ENCODE measurements at places on chromosomes 4 and X.

DNA sequence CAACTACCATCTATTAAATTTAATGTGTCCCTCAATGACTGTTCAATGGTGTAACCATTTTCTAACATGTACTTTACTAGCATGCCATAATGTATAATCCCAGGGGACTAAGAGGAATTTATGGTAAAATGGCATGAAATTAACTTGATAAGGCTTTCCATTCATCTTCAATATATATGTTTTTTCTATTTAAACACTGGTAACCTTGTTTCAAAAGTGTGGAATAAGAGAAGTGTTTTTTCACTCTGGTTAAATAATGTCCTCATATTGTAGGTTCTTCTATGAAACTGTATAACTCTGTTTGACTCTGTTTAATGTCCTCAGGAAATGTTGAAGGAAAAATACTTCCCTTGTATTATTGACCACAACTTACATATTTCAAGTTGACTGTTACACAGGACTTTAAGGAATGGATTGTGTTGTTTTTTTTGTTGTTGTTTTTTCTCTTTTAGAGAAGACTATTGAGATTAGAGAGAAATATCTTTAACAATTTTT is 113.8 kb upstream of the ARSJ start:
- no peak for DNase-seq

GRCh38 chr4:170027181-170027829 is 1.1 kb upstream of the MFAP3L start:
- peak; percentile 76 for DNase-seq

- DNase-seq, result no peak
These were observed 791.6 kb downstream of the TRIML1 start for GRCh38 chr4:188930822-188931221.

- no peak for DNase-seq
These were observed 1.8 kb downstream of the SLC38A5 start for GRCh38 chrX:48468247-48468671.

DNA sequence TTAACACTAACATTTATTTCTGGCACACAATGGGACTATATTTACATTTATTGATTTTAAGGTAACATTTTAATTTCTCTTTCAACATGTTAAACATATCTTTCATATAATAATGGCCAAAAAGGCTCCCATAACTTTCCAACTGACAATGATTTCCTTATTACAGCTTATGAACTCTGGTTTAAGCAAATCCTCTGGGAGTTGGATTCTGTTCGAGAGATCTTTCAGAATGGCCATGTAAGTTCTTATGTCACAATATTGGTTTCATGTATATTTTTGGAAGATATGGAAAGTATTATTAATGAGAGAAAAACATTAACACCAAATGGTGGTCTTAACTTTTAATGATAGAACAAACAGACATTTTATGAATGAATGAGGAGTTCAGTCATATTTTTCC is 4.1 kb downstream of the TDO2 start:
- DNase-seq, result no peak

GRCh38 chr4:69640289-69640688 is 847 bp upstream of the UGT2A2 start:
- no peak for DNase-seq

DNA sequence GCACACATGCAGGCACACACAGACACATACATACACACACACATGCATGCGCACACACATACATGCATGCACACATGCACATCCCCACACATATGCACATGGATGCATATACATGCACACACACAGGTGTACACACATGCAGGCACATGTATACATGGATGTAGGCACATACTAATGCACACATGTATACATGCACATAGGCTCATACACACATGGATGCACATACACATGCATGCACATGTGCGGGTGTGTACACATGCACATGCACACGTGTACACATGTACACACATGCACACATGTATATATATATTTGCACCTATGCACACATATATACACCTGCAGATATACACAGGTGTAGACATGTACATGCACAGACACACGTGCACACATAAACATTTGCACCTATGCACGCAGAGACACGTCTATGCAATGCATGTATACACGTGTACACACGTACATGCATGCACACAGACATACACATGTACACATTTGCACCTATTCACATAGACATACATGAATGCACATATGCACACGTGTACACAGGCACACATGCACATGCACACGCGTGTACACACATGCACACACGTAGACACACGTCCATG is 4.0 kb downstream of the PLCXD1 start:
- DNase-seq, result no peak

GRCh38 chrX:140817943-140818342 is 108.4 kb downstream of the LINC00632 start:
- no peak for DNase-seq
